M059J (cell line): ENCODE measurements at places on chromosomes 12 and 14. TPM values are rescaled to one million over a fixed set of nuclear protein-coding genes. Genes with fewer than 3 reads are reported as not detected.

GRCh38 chr14:51666826-51667225 lies 15.1 kb downstream of the FRMD6 start:
- DNase-seq: peak; percentile 42

DNA sequence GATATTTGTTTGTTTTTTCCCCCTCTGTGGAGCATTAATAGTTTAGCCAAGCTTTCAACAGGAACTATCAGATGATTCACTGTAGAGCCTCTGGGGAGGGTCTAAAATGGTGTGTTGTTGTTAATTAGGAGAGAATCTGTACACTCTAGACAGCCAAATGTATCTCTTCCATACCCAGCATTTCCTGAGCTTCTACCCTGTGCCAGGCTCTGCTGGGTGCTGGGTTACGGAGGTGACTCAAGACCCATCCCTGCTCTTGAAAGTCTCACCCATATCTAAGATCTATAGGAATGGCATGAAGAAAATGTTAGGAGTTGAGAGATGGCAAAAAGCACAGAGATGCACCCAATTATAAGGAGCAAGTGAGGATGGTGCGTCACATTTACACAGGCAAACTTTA lies 245.8 kb downstream of the C12orf75 start:
- no peak for DNase-seq

DNA sequence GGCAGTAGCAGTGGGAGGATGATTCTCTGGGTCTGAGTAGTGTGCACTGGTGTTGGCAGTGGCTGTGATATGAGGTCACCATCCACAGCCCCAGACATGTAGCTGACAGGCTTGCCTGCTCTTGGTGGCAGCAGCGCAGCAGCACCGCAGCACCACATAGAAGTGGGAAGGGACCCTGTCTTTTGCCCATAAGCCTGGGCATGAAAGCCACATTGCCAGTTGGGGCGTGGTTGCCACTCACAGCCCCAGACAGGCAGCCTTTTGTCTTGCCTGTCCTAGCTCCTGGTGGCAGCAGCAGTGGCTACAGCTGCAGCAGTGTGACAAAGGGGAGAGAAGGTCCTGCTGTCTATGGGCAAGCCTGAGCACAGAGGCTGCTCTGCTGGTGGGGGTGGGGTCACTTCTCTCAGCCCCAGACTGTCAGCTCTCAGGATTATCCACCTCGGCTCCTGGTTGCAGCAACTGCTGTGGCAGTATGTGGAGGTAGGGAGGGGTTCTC lies 71.5 kb downstream of the BRMS1L start:
- no peak for DNase-seq

DNA sequence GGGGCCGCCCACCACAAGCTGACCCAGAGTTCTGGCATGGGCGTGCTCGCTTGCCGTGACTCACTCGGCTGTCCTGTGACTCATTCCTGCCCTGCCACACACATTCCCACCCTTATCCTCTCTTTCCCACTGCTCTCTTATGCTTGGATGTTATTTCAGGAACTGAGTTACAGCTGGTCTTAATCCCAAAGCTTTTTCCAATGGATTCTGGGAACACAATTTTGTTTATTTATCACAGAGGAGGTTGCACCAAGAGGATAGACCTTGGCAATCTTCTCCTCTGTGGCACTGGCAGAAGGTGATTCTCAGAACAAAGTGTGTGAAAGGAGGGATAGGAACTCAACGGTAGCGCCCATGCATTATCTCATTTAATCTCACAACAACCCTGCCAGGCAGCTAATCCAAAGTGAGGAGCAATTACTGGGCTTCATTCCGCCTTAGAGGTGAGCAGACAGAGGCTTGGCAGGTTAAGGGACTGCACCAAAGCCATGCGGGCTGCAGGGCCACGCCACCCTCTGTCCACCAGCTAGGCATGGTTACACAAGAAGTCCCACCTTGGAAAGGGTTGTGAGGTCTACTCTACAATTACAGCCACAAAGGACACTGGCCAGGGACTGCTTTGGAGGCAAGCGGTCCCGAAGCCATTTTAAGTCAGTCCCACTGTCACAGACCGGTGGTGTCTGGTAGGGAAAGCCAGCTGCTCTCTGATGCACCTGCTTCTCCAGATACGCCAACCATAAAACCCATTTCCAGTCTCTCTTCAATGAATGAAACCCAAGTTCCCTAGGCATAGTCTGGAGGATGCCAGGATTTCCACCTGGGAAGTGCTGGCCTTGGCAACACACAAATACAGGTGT lies 32.9 kb downstream of the SYNE3 start:
- peak; percentile 82 for DNase-seq

- DNase-seq: no peak
These were observed 156.1 kb downstream of the VRK1 start for GRCh38 chr14:96953087-96953874.

DNA sequence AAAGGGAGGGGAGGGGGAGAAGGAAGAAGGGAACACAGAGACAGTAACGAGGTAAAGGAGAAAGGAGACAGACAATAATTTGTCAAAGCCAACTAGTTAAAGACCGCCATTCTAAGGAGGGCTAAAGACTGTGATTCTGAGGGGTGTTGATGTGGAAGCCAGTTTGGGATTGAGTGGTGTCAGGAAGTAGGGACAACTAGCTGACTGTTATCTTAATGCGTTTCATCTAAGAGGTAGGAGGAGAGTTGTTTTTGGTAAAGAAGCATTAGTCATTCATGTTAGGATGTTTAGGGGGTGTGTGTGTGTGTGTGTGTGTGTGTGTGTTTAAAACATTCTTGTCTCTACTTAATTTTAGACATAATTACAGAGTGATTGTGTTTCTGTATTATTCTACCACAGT lies 95.0 kb downstream of the INSM2 start:
- DNase-seq: peak; percentile 9

- DNase-seq: no peak
These were observed 797.4 kb downstream of the C12orf50 start for GRCh38 chr12:87231818-87232217.

DNA sequence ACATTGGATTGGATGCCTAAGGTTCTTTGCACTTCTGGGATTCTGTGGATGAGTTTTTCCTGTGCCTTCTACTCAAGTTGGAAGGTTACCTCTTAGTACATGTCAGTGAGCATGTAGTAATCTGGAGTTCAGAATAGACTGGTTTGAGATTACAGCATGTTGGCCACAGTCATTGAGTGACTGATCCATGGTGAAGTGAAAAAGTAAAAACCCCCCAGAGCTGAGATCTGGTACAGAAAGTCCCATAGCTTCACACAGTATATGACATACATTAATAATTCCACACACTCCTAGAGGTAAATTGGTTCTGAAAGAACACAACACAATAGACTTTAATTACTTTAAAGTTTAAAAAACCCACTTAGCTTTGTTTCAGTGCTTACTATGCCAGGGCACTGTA lies 11.9 kb upstream of the CCND2 start:
- DNase-seq: no peak

- no peak for DNase-seq
These were observed 1.6 kb upstream of the UNC119B start for GRCh38 chr12:120708651-120709050.

DNA sequence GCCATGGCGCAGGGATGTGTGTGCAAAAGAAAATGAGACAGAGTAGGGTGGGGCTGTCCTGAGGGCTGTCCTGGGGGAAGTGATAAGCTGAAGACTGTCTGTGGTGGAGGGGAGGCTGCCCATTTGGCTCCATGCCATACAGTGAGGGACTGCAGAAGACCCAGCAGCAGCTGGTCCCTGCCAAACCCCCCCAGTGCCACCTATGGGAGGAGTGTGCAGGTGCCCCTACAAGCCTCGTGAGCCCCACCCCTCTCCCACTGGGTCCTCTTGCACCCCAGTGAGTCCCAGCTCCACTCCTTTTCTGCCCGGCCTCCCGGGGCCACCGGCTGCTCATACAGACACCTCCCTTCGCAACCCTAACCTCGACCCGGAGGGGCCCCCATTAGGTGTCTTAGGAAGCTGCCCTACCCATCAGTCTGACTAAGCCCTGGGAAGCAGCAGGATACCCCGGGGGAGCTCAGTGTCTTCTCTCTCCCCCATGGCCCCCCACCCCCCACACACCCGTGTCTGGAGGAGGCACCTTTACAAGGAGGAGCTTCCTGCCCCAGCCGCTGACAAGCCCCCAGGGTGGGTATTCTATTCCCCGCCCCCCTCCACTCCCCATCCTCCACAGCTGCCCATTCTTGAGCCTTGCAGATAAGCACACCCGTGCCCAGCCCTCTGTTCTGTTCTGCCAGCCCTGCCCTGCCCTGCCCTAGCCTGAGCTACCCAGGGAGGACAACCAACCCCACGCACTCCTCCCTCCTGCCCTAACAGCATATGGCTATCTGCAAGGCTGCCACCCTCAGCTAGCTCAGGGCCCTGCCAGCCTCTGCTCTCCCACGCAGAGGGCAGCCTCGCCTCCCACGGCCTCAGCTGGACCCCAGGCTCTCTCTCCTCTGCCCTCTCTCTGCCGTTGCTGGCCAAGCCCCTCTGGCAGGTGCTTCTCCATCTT lies 41.9 kb downstream of the SLC6A12 start:
- no peak for DNase-seq

DNA sequence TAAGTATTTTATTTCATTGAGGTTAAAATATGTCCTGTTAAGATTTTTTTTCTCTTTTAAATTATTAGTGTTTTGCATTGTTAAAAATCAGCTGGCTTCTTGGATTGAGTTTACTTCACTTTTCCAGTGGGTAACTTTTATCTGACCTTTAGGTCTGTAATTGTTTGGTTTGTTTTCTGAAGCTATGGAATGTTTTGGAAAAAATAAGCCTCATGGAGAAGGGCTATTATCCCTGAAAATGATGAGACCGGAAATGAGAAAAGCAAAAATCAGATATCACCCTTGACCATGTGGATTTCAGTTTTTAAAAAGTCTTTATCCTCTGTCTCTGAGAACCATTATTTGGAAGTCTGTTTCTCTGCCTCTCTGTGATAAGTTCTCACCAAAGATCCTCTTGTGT lies 180.9 kb downstream of the RAD51B start:
- peak; percentile 32 for DNase-seq

GRCh38 chr14:101851183-101851582 lies 89.7 kb downstream of the PPP2R5C start:
- DNase-seq: no peak

- no peak for DNase-seq
These were observed 169.7 kb upstream of the OTX2 start for GRCh38 chr14:56979936-56980335.

Gene SYCP3
- 0.76 TPM in 1 of 2 replicates, not detected in the other for total RNA-seq

Gene MMP19
- 1.5 and 2.9 TPM in 2 replicates for total RNA-seq

Gene GPRC5A
- total RNA-seq: 70.0 and 89.7 TPM in 2 replicates
